ENCODE measurements at places on chromosomes 6 and 20. TPM values are rescaled to one million over a fixed set of nuclear protein-coding genes. Genes with fewer than 3 reads are reported as not detected.

The SNAP91 gene
- 1.3 TPM for polyA plus RNA-seq

The ZFP64 gene
- polyA plus RNA-seq: 13.4 TPM

The HSPA1B gene
- polyA plus RNA-seq: 61.2 TPM

The SRC gene
- polyA plus RNA-seq: 19.5 TPM

The EFCAB8 gene
- polyA plus RNA-seq: 0.15 TPM

The RNF144B gene
- 12.0 TPM for polyA plus RNA-seq

The ADGRF5 gene
- polyA plus RNA-seq: 28.9 TPM

DNA sequence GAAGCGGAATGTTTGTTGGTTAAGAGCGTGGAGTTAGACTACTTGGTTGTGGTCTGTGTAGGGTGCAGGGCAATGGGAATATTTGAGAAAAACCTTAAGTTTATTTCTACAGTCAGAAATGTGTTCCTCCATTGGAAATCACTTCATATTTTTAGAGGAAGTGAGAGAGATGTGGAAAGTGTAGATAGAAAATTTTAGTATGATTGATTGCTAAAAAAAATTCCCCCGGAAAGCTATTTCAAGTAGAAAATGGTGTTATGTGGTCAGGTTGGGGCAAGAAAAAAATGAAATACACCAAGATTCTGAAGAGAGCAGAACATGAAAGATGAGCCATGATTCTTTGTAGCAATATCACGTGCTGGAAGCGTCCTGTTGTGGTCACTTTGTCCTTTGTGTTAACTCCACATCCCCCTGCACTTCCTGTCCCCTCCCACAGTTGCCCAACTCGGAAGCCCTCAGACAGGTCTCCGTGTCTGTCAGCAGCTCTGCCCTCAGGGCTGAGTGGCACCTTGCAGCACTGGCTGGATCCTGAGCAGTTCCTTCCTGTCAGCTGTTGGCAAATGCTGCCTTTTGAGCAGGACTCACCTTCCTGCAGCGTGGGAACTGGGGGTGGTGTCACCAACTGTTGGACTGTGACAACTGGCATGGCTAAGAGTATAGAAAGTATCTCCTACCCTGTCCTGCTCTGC, 137.5 kb upstream of the SLC24A3 start:
- DNase-seq: no peak

DNA sequence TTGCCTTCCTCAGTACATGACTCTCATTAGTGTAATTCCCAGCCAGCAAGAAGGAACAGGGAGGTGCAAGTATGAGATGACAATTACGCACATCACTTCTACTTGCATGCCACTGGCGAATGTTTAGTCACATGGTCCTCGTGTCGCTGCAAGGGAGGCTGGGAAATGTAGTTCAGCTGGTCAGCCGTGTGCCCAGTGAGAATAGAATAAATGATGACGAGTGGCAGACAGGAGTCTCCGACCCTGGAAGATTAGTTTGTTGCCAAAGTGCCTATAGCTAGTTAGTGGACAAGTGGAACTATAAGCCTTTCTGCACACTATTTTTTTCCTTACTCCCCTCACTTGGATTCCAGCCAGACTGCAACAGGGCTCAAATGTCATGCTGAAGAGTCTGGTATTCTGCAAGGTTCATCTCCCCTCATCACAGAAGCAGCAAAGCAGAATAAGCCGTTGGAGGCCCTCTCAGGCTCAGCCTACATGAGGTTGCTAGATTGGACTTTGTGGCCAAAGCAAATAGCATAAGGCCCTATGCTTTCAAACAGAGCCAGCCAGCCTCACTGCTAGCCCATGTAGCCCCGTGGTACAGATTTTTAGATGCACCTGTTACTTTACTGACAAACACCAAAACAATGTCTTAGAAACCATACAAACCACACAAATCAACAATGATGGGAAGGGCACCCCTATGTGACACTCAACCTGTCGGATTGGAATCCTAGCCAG, 9.7 kb downstream of the LINC00237 start:
- DNase-seq: no peak

DNA sequence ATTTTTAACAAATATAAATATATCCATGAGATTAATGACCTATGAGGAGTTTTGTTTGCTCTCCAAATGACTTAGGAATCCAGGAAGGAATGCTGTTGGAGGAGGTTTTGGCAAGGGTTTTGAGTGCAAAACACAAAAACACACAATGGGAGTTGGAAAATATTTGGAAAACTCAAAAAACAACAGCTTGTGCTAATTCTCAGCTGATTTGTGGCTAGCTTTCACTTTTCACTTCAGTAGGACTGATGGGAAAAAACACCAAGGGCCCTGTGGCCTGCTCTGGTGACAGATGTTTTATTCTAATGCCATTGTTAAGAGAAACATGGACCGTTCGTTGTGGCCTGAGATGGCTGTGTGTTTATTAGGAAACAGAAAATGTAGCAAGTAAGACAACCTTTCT, 113.9 kb downstream of the ALDH8A1 start:
- no peak for DNase-seq

DNA sequence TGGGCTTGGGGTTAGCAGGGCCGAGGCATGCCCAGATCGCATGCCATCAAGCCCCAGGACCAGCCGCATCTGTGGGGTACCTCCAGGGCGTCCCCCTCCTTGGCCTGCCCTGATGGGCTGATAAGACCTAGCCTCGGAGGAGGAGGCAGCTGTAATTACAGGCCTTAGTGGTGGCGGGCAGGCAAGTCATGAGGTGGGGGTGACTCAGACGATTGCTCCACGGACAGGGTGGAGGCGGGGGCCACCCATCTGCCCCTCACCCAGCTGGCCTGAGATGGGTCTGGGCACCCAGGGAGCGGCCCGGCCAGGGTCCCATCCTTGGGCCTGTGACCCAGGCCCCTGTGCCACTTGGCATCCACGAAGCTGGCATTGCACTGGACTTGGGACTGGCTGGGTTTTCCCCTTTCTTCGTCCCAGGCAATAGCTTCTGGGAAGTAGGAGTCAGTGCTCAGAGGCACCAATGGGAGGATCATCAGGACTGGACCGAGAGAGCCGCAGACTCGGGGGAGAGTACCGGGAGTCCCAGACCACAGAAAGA, 57.5 kb downstream of the CEBPB start:
- no peak for DNase-seq

DNA sequence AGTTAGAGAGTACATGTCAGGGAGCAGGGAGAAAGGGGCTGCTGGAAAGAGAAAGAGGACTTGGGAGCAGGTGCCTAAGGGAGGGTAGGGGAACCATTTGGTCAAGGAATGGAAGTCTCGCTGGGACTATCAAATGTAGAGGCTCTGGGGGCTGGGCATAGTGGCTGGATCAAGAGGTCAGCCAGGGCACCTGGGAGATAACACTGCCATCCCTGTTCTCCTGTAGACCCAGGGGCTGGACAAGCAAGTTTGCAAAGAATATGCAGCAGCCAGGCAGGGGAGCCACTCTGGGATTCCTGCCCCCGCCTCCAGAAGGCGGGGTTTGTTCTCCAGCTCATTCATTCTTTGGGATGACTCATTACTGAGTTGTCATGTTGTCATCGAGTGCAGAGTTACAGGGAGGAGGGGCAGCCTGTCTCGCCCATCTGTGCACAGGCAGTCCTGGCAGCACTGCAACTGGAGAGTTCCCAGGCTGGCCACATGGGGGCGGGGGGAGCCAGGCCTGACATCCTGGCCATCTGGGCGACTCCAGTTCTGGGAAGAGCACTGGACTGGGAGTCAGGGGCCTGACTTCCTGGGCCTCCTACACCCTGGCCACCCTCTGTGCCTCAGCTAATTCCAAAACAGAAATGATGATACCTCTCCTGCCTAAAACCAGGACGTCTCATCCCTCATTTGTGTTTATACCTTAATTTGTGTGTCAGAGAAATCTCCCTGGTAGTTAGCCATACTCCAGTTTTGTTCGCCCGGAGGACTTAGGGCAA, 28.2 kb upstream of the ZFAND3 start:
- peak; percentile 81 for DNase-seq

- DNase-seq: no peak
Observed at GRCh38 chr20:13221313-13221672, 219 bp downstream of the ISM1 start.

DNA sequence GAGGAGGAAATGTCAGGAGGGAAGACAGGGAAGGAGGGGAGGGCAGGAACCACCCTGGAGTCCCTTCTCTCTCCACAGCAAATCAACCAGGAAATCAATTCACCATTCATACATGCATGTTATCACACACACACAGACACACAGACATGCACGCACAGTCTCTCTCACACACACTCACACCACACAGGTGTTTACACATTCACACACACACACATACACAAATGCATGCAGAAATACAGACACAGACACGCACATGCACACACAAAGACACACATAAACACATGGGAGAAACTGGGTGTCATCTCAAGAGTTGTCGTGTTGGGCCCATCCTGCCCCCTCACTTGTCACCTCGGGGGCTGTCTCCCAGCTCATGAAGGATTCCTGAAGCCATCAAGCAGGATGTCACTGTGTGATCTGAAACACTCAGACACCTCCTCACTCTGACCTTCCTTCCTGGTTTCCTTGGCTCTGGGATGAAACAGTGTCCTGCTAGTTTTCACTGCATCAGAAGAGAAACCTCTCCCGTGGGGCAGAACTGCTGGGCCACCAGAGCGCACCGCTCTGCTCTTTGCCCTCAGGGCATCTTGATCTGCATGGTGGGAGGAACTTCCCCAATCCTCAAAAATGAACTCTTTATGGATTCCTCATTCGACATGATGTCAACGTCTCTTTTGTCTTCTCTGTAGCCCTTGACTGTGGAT, 9.2 kb downstream of the RAET1G start:
- DNase-seq: no peak

DNA sequence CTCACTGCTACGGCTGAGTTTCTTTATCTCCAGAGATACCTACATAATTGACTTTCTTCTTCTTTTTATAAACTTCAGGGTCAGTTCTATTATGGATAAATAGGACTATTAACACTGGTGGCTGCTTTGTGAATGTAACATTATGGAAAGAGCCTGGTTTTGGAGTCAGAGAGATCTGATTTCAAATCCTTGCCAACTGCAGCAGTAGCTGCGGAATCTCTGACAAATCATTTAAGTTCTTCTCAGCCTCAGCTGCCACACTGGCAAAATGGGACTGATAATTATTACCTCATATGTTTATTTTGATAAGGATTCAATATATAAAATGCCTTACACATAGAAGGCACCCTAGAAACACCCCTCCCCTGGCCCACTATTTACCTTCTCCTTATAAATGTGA, 160.5 kb downstream of the BACH2 start:
- no peak for DNase-seq

GRCh38 chr20:58712151-58712791, 19.7 kb downstream of the NPEPL1 start:
- DNase-seq: no peak

DNA sequence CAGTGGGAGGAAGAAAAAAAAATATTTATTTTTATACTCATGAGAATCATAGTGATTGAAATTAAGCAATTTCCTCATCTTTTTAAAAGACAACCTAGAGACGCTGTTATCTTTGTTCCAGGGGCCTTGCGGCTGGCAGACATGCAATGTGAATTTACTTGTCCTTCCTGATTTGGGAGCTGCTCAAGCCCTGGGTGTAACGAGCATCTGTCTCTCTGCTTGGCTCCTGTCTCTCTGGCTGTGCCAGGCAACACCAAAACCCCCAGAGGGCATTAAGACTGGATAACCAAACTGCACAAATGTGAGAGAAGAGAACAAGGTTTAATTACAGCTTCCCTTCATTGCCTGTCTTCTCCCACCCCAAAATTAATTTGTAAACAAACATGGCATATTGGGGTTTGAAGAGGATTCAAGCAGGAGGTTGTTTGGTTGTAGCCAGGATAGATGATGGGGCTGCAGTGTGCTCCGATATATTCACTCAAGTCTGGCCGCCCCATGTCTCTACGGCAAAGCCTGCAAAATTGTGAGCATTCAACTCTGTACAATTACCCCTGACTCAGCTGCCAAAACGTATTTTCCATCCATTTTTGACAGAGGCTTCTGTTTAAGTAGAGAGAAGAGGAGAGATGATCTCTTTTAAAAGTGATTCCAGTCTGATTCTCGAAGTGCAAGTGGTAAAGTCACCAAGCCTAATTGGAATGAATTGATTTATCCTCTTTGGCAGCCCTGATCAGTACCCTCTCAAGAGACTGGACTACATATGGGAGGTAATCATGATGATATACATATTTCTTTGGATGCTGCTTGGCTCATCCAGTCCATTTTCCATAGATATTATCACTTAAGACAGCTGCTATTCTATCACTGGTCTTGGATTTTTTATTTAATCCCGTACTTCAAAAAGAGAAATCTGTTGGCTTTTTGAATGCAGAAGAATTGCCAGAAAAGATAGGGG, 170.2 kb downstream of the SLC24A3 start:
- DNase-seq: peak; percentile 23

- DNase-seq: peak; percentile 36
Observed at GRCh38 chr20:32484225-32484957, 100.7 kb downstream of the NOL4L start.

- no peak for DNase-seq
Observed at GRCh38 chr20:19555726-19556125, 202.3 kb upstream of the RIN2 start.

DNA sequence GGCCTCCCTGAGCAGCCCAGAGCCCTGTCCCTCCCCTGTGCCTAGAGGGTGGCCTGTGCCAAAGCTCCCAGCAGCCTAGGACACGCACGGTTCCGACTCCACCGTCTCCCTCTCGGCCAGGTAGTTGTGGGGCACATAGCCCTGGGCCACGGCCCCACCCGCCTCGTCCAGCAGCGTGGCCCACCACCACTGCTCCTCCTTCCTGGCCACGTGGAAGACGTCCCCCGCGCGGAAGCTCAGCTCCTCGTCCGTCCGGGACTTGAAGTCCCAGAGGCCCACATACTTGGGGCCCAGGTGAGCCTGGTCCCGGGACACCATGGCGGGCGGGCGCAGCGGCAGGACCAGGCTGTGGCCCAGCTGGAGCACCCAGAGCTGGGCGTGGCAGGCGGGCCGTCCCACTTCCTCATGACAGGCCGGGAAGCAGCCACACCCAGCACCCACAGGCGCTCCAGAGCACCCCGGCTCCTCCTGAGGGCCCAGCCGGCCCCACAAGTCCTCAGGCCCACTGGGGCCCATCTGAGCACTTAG, at the start of gene PTK6:
Gene PTK6, minus strand, starts transcription at position 380 of the 528 bp plus-strand sequence. Its CDS starts 62 bp downstream, at position 318.
- DNase-seq: no peak

DNA sequence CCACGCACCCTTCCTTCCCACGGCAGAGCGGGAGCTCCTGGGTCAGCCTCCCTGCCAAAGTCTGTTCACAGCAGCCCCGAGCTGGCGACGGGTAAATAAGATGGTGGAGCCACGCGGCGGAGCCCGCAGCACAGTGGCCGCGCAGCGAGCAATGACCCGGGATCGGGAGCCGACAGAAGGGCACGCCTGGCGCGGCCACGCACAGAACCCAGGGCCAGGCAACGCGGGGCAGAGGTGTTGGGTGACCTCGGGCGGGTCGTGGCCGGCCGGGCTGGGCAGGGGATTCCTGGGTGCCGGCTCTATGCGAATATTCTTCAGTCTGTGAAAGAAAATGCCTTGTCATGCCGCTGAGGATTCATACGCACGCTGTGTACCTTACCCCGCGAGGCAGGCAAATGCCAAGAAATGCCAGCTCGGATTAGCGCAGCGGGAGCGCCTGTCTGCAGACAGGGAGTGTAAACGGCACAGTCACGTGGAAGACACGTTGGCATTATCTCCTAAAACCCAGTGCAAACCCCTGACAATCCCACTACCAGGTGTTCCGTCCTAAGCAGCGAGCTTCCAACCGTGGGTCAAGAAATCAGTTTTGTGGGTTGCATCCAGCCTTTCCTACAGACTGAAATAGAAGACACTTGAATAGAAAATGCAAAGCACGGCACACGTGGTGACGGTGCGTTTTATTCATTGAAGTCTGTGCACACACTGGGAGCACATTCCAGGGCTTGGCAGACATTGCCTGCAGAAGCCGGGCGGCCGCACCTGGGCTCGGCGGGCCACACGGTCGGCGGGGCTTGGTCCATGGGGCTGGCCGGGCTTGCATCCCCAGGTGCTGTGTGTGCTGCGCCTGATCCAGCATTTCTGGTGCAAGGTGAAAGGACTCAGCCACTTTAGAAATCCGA, 18.3 kb downstream of the CHRNA4 start:
- no peak for DNase-seq

- no peak for DNase-seq
Observed at GRCh38 chr20:60138256-60139220, 180.3 kb downstream of the CDH26 start.
